Activated naive CD4-positive, alpha-beta T cell treated with anti-CD3 and anti-CD28 coated beads, Interleukin-2, amount 10 ng/mL, durations not matched to agents 7 days and 5 days (primary cell): ENCODE measurements at places on chromosomes 1 and 21.

DNA sequence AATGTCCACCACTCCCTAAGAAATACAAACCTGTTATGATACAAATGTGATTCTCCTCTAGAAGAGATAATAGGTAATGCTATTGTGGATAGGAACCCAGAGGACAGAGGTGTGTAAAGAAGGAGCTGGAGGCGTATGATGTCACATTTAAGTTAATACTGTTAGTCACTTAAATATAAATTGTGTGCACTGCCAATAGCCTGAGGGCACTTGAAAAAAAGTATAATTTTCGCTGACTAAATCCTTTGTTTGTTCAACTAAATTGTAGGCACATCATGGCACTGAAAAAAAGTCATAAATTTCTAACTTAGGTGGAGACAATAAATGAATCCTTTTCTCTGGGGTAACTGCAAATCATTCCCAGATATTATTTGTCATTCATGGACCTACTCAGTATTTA lies 4.4 kb downstream of the RCSD1 start:
- DNase-seq: no peak

GRCh38 chr1:25676488-25676887 lies 59.9 kb downstream of the MAN1C1 start:
- no peak for DNase-seq

DNA sequence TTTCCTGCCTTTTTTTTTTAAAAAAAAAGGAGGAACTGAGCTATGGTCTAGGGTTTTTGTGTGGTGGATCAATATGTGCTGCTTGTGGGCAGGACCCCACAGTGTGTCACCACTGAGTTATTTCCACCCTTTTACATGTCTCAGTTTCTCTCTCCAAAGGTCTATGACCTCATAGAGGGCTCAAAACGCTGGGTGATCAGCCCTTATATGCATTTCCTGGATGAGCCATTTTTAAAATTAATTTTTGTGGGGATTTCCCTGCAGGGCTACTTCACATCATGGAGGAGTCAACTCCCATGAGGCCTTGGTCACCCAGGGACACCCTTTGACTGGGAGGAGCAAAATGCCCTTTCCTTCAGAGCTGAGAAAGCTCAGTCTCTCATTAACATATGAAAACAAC lies 20.7 kb upstream of the HAO2 start:
- DNase-seq: no peak

DNA sequence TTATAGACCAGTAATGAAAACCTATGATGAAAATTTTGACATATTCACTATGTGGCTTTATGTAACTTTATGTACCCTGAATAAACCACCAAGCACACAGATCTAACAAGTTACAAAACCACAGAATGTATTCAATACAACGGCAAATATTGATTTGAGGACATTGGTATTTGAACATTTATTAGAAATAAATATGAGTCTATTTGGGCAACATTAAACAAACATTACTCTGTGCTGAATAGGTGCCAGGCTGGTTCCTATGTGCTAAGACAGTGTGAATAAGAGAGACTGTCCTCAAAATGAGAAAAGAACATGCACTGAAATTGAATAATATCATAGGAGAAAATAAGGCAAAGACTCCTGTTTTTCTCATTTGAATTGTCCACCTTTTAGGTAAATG lies 1341.2 kb downstream of the PLA2G4A start:
- no peak for DNase-seq

- DNase-seq: no peak
Observed at GRCh38 chr1:10056599-10056987, 23.8 kb downstream of the UBE4B start.

DNA sequence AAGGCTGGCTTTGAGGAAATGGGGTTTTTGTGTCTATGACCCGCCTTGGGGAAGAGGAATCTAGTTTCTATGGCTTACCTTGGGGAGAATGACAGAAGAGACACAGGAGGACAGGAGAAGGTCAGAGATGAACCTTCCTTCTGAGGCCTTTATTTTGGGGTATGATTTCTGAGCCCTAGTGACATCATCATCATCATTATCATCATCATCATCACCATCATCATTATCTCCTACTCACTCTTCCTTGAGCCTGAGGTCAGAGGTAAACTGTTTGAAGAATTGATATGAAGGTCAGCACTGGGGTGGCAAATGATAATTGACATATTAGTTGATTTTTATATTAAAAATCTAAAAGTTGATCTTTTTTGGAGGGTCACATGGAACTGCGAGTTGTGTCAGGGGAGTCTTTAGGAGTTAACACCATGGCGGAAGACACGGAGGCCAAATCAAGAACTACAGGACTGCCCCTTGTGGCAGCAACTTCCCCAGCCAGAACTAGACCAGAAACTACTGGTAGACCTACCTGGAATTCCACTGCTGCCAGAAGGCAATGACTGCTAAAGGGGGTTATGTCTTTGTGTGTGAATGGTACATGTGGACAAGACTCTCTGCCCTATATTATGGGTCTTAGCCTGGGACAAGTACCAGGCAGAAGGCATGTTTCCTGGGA lies 49.8 kb upstream of the WLS start:
- DNase-seq: no peak

- DNase-seq: no peak
Observed at GRCh38 chr1:75855010-75855409, 58.3 kb downstream of the MSH4 start.

GRCh38 chr1:44500181-44501046 lies 95.4 kb downstream of the RNF220 start:
- no peak for DNase-seq

- no peak for DNase-seq
Observed at GRCh38 chr1:244254467-244254866, 197.2 kb downstream of the ADSS2 start.

- DNase-seq: peak; percentile 54
Observed at GRCh38 chr1:198669023-198669698, 30.3 kb downstream of the PTPRC start.

GRCh38 chr1:72281637-72282270 lies 585 bp downstream of the NEGR1 start:
- no peak for DNase-seq

GRCh38 chr1:119646521-119647227 lies 1.4 kb downstream of the ZNF697 start:
- DNase-seq: no peak

- no peak for DNase-seq
Observed at GRCh38 chr1:206908038-206908437, 10.8 kb downstream of the IL24 start.
